ENCODE measurements at places on chromosomes 6 and 20.
A peak's percentile ranks its signal among the peaks of the same experiment; 100 is the strongest.

GRCh38 chr20:58737198-58737597 lies 44.6 kb downstream of the NPEPL1 start:
- DNase-seq = no peak

- no peak for DNase-seq
These were observed 165.8 kb upstream of the SUPT3H start for GRCh38 chr6:45543298-45544235.

GRCh38 chr6:53306819-53307347 lies 41.9 kb downstream of the ELOVL5 start:
- DNase-seq = no peak

DNA sequence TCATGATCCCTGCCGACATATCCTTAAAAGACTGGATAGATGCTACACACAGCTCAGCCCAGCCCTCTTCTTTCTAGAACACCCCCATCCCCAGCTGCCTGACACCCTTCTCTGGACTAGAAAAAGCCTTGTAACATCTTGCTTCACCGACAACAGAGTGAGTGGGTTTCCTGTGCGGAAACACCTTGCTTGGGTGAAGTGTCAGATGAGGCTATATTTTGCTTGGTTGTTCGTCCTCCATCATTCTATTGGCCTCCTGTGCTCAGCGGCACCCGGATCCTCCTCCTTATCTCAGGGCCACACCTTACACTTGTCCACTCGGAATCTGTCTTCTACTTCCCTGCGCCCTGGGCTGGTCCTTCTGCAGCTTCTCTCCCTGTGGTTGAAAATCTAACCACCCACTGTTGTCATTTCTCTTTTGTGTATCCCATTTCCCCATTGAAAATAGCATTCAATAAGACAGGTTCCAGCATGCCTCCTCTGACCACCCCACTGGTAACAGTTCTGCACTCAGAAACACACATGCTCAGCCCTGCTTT lies 101.3 kb upstream of the MLN start:
- peak; percentile 26 for DNase-seq

DNA sequence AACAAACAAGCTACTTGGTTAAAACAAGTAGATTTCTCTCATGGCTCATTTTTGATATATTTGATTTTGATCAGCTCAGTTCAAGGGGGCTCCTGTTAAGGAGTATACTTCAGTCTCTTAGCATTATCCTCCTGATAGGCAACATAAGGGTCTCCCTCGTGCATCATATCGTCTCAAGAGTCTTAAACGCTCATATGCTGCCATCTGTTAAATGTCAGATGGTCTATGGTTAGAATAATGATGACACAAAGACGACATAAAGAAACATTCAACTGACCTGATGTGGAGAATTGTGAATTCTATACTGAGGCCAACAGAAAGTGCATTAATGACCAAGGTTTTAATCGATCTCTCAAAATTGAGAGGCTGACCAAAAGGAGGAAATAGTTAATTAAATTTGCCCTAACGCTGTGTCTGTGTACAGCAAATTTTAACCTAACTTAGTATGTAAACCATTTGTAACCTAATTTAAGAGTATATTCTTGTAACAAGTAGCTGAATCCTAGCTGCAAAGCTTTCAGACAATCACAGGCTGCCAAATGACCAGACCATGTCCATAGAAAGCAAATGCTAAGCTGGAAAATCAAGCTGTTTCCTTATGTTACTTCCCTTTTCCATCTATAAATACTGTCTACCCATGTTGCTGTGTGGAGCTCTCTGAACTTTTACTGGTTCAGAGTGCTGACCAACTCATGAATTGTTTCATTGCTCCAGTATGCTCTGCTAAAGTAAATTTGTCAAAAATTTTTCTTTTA lies 1688.5 kb downstream of the GRIK2 start:
- DNase-seq = no peak

DNA sequence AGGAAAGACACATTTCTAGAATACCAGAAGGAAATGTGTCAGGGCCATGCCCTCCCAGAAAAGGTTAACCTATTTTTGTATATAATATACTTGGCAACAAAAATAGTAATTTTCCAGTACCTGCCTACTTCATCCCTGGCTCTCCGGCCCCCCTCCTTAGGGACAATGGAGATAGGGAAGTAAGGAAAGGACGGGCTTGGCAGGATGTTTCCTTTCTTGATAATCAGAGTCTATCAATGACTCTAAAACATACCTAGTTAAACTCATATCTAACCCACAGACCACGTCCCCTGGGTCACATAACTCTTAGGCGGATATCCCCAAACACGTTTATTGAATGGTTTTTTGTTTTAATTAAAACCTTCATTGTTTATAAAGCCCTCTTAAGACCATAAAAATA lies 11.8 kb downstream of the UQCC2 start:
- DNase-seq = no peak

DNA sequence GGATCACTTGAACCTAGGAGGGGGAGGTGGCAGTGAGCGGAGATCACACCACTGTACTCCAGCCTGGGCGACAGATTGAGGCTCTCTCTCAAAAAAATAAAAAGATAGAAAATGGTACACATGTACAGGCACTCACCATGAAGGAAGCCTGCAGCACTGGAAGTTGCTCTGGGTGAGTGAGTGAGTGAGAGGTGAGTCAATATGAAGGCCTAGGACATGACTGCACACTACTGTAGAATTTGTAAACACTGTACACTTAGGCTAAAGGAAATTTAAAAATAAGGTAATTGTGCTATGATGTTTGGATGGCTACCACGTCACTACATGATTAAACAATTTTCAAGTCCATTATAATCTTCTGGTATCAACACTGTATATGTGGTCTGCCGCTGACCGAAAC lies 216.2 kb downstream of the FOXC1 start:
- no peak for DNase-seq

- no peak for DNase-seq
These were observed 12.3 kb upstream of the PRIM2 start for GRCh38 chr6:57305107-57305506.

DNA sequence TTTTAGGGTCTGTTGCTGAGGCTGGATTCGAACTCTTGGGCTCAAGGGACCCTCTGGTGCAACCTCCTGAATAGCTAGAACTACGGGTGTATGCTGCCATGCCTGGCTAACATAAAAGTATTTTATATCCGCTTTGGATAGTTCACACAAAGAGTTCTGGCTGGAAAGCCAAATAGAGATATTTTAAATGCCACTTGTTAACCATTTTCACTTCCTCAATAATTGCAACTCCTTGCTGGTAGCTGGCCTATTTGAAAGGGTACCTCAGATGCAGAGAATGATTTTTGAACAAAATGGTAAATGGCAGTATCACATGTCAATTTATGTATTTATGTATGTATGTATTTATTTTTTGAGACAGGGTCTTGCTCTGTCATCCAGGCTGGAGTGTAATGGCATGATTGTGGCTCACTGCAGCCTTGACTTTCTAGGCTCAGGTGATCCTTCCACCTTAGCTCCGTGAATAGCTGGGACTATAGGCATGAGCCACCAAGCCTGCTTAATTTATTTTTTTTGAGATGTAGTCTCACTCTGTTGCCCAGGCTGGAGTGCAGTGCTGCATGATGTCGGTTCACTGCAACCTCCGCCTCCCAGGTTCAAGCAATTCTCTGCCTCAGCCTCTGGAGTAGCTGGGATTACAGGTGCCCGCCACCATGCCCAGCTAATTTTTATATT lies 12.9 kb upstream of the JARID2 start:
- DNase-seq = no peak

- DNase-seq = no peak
These were observed 84.3 kb downstream of the SHLD1 start for GRCh38 chr20:5834436-5835005.

DNA sequence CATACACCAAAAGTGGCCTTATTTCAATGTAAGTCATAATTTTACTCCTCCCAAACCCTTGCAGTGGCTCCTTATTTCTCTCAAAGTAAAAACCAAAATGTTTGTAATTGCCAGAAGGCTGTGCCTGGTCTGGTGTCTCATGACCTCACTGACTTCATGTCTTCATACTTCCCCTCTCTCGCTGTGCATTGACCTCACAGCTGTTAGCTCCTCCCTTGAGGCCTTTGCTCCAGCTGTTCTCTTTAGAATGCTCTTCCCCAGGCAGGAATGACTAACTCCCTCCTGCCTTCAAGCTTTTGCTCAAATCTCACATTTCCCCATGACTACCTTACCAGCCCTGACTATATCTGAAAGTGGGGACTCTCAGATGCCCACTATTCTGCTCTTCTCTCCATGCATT lies 83.3 kb downstream of the MTFR2 start:
- no peak for DNase-seq

- no peak for DNase-seq
These were observed 25.1 kb upstream of the SLC17A3 start for GRCh38 chr6:25899123-25899522.

DNA sequence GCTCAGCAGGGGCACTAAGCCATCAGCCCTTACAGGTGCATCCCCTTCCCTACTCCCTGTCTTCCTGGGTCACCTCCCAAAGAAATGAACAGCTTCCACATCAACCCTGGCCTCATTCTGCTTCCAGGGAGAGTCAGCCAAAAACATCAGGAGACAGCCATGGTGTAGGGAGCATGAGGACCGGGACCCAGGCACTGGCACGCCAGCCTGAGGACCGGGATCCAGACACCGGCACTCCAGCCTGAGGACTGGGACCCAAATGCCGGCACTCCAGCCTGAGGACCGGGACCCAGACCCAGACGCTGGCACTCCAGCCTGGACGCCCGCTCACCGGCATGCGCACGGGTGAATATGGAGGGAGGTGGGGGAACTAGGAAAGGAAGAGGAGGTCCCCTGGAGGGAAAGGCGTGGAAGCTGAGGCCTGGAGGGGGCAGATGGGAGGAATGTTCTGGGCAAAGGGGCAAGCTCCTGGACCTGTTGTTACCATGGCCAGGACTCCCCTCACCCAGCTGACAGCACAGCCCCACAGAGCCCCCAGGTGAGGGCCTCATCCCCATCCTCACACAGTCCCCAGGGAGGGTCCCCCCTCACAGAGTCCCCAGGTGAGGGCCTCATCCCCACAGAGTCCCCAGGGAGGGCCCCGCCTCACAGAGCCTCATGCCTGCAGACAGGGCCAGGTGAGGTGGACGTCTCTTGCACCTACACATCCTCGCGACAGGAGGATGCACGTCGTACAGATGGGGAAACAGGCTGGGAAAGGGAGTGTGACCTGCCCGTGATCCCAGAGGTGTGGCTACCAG lies 26.0 kb upstream of the MRGBP start:
- DNase-seq = no peak

GRCh38 chr6:169145991-169146501 lies 107.6 kb downstream of the THBS2 start:
- DNase-seq = no peak

GRCh38 chr6:145544514-145544913 lies 190.8 kb downstream of the EPM2A start:
- DNase-seq = no peak

DNA sequence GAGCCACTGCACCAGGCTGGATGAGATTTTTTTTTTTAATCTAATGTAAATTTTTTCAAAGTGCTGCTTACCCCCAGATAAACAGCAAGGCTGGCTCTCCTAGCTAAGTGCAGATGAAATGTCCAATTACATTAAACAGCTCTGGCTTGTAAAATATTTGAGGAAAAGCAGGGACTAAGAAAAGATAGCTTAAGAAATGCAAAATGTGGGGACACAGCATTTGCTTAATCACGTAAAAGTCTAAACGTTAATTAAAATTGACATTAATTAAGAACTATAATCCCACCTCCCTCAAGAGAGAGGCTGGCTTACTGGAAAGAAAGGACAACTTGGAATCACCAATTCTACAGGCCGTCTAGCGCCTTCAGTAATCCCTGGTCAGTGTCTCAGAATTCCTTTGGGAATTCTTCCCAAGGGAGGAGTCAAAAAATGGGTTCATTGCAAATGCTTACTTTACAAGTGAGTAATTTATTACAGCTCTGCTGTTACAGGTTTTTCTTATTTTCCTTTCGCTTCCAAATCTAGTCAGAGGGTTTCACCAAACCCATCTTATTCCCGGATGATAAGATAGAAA lies 13.6 kb upstream of the MARCKS start:
- DNase-seq = no peak

Measured in activated CD4-positive, alpha-beta T cell treated with anti-CD3 and anti-CD28 coated beads for 1 hour (primary cell).